PC-3 (cell line): ENCODE measurements at places on chromosomes 11 and 22. TPM values are rescaled to one million over a fixed set of nuclear protein-coding genes. Genes with fewer than 3 reads are reported as not detected.
A peak's percentile ranks its signal among the peaks of the same experiment; 100 is the strongest.

F2 gene
- total RNA-seq = not detected in 2 replicates

TIMP3 gene
- total RNA-seq = 0.12 TPM in 1 of 2 replicates, not detected in the other

LAYN gene
- total RNA-seq = 0.47 TPM in 1 of 2 replicates, not detected in the other

TENM4 gene
- total RNA-seq = 19.7 and 37.1 TPM in 2 replicates

CFAP68 gene
- 26.0 and 27.4 TPM in 2 replicates for total RNA-seq

TRIM64 gene
- total RNA-seq = not detected in 2 replicates

TIMM10B gene
- total RNA-seq = 25.5 and 26.4 TPM in 2 replicates

OR4A16 gene
- total RNA-seq = not detected in 2 replicates

KLHDC7B gene
- total RNA-seq = 0.35 TPM in 1 of 2 replicates, not detected in the other

BIRC3 gene
- total RNA-seq = 3.9 and 4.2 TPM in 2 replicates

BBOX1 gene
- not detected in 2 replicates for total RNA-seq

OR52I2 gene
- not detected in 2 replicates for total RNA-seq

AMOTL1 gene
- 32.6 and 37.9 TPM in 2 replicates for total RNA-seq

INPP5J gene
- total RNA-seq = 2.1 and 3.1 TPM in 2 replicates

RNF121 gene
- 37.3 and 40.2 TPM in 2 replicates for total RNA-seq

DNA sequence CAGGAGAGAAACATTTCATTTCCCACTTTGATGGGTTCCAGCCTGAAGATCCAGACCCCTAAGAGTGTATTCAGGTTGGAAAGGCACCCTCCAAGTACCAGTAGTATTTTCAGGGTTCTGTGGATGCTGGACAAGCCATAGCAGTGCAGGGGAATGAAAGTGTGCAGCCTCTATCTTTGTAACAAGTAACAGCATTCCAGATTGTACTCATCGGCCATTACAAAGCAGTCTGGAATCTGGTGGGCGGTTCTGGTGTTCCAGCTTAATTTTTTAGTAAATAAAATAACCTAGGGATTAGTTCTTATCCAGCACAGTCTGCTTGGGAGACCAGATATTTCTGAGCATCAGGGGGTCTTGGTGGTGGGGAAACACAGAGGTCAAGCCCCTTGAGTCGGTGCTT is 22.6 kb downstream of the APLNR start:
- DNase-seq = peak; percentile 40

DNA sequence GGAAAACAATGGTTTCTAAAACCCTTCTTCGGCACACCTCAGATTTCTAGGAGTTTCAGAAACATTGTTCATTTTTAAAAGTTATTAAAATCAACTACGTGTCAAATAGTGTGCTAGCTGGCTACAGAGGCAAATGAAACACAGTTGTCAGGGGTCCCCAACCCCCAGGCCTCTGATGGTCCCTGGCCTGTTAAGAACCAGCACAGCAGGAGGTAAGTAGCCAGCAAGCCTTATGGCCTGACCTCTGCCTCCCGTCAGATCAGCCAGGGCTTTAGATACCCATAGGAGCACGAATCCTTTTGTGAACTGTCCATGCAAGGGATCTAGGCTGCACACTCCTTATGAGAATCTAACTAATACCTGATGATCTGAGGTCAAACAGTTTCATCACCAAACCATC is 648.2 kb downstream of the FAM181B start:
- DNase-seq = no peak

DNA sequence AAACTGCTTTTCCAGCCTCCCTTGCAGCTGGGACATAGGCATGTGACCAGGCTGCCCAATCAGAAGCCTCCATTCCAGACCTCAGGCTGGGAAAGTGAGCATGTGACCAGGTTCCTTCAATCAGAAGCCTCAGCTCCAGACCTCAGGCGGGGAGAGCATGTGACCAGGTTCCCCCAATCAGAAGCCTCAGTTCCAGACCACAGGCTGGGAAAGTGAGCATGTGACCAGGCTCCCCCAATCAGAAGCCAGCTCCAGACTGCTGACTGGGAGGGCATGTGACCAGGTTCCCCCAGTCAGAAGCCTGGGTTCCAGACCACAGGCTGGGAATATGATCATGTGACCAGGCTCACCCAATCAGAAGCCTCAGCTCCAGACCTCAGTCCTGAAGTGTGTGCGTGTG is 11.7 kb upstream of the IL2RB start:
- peak; percentile 10 for DNase-seq

GRCh38 chr11:13338427-13339069 is 61.0 kb downstream of the BMAL1 start:
- peak; percentile 58 for DNase-seq

- DNase-seq = peak; percentile 69
Observed at GRCh38 chr11:36564376-36565030, 3.3 kb upstream of the RAG1 start.

GRCh38 chr11:44601471-44602370 is 36.3 kb downstream of the CD82 start:
- no peak for DNase-seq

DNA sequence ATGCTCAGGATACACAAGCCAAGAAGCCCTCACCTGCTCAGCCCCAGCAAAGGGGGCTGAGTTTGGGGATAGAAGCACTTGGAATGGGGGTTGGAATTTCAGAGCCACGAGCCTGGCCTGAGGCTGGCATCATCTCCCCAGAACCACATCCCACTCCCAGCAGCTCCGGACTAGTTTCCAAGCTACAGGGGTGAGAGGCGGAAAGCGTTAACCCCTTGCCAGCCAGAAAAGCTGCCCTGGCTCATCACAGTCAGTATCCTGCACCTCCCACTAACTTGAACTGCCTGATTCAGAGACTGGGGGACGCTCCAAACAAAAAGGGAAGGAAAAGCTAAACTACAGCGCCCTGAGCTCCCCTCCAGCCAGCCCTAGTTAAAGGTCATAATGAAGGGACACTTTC is 19.0 kb upstream of the CHST1 start:
- no peak for DNase-seq

DNA sequence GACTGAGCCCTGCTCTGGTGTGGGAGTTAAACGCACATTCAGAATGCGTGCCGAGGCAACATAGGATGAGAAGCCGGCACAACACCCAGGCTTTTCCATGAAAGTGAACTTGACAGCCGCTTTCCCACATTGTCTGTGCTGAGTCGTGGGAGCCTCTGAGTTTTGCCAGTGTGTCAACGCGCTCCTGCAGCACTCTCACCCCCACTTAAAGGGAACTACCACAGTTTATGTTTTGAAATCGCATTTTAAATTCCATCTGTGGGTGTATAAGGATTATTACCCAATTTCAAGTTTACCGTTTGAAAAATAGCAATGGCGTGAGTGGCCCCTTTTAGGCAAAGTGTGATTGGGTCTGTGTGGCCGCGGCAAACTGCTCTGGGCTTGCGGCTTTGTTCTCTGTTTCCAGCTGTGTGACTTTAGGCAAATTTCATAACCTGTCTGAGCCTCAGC is 81.5 kb downstream of the FBLN1 start:
- DNase-seq = no peak

- DNase-seq = no peak
Observed at GRCh38 chr11:123247496-123247799, 52.4 kb upstream of the CLMP start.

DNA sequence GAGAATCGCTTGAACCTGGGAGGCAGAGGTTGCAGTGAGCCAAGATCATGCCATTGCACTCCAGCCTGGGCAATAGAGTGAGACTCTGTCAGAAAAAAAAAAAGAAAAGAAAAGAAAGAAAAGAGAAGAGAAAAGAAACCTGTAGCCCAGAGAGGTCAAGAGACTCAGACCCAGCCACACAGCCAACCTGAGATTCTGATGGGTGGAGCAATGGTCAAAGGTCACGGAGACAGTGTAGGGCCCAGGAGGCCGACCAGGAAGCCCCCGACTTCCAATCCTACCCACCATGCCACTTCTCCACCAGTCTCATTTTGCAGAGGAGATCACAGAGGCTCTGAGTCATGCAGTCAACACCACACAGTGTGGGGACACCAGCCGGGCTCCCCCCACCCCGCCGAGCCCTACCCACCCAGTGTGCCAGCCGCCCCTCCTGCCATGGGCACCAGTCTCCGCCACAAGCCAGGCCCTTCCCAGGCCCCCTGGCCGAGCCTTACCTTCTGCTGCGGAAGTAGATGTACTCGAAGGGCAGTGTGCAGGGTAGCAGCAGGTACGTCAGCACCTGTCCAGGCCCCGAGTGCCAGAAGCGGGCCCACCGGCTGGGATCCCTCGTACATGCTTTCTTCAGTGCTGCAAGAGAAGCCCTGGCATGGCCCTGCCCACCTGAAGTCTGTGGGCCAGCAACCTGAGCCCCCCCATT is 7.9 kb downstream of the PNPLA5 start:
- no peak for DNase-seq

DNA sequence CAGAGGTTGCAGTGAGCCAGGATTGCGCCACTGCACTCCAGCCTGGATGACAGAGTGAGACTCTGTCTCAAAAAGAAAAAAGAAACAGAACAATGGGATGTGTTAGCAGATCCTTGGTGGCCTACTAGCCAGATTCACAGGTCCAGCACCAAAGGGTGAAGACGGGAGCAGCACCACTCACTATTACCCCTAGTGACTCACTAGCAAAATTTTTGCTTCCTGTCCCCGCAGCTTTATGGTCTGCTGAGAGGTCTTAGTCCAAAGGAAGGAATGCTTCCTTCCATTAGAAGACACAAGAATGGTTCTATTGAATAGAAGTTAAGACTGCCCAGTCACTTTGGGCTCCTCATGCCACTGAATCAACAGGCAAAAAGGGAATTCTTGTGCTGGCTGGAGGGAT is 35.9 kb upstream of the NUP50 start:
- DNase-seq = peak; percentile 58

- DNase-seq = peak; percentile 31
Observed at GRCh38 chr11:63906585-63906984, 10.4 kb downstream of the RCOR2 start.

DNA sequence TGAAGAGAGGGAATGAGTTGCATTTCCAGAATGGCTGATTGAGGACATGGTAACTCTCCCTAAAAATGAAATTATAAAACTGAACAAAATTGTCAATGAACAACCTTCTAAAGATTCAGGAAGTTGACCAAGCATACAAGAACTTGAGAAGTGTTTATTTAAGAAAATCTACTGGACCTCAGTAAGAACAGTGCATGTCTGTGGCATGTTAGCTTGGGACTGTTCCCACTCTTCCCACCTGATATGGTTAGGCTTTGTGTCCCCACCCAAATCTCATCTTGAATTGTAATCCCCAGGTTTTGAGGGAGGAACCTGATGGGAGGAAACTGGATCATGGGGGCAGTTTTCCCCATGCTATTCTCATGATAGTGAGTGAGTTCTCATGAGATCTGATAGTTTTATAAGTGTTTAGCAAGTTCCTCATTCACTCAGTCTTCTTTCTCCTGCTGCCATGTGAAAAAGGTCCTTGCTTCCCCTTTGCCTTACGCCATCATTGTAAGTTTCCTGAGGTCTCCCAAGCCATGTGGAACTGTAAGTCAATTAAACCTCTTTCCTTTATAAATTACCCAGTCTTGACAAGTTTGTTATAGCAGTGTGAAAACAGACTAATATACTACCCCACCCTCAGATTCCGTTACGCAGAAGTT is 15.4 kb downstream of the MS4A13 start:
- no peak for DNase-seq

GRCh38 chr11:97140885-97141494 is 751.2 kb downstream of the JRKL start:
- peak; percentile 43 for DNase-seq

- DNase-seq = no peak
Observed at GRCh38 chr22:45314786-45315185, 5.1 kb downstream of the FAM118A start.

- DNase-seq = no peak
Observed at GRCh38 chr11:8442301-8442700, 151.7 kb downstream of the STK33 start.

DNA sequence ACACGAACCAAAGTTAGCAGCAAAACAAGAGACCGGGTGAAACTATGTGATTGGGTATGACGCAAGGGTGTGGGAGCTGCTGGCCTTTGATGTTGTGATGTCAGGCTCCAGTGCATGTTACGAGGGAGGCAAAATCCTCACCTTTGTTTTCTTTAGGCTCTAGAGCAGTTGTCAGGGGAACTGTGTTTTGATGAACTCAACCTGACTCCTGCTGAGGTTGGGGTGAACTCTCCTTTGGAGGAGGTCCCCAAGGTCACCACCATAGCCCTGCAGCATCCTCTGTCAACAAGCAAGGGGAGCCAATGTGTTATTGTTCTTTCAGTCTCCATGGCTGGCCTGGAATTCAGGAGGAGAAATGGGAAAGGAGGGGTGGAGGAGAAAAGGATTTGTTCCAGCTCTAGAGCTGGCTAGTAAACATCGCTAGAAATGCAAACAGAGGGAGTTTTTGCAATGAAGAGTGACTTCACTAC is 33.8 kb downstream of the RASSF10 start:
- no peak for DNase-seq

DNA sequence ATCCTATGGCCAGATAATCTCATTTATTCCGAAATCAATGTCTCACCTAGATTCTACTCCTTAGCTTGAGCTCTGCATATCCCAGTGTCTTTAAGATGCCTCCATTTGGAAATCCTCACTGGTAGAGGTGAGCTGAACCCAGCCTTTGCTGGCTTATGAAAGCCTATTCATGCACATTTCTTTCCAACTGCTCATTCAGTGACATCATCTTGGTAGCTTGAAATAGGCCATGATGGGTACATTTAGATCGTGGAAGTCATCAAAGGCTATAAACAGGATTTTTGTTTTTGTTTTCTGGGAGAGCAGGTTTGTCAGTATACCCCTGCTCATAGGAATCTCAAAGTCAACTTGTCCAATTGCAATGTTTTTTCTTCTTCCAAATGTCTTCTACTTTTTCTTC is 6.0 kb downstream of the NXPE1 start:
- DNase-seq = peak; percentile 32

- DNase-seq = peak; percentile 8
Observed at GRCh38 chr11:12461516-12461915, 84.1 kb downstream of the PARVA start.

DNA sequence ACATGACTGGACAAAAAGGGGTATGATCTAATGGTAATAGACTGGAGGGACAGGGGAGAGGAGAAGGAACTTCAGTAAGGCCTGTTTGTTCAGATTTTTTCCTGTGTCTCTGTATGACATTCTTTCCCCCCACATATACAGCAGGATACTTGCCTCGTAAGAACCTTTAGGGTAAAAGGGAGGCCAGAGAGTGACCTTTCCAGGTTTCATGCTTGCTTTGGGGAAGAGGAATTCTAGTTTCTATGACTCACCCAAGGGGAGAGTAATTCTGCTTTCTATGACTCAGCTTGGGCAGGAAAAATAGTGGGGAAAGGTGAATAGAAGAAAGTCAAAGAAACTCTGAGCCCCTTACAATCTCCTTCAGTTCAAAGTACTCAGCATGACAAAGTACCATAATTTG is 457.0 kb downstream of the DLG2 start:
- peak; percentile 98 for DNase-seq

- DNase-seq = no peak
Observed at GRCh38 chr11:65209711-65210360, 28.1 kb downstream of the CAPN1 start.

GRCh38 chr11:92473736-92474135 is 249.1 kb downstream of the FAT3 start:
- DNase-seq = peak; percentile 39
